ENCODE measurements at places on chromosomes 6 and 20.

- DNase-seq: peak; percentile 22
Observed at GRCh38 chr20:41432746-41433145, 66.1 kb upstream of the EMILIN3 start.

GRCh38 chr6:3297006-3297405 is 38.3 kb downstream of the PSMG4 start:
- no peak for DNase-seq

DNA sequence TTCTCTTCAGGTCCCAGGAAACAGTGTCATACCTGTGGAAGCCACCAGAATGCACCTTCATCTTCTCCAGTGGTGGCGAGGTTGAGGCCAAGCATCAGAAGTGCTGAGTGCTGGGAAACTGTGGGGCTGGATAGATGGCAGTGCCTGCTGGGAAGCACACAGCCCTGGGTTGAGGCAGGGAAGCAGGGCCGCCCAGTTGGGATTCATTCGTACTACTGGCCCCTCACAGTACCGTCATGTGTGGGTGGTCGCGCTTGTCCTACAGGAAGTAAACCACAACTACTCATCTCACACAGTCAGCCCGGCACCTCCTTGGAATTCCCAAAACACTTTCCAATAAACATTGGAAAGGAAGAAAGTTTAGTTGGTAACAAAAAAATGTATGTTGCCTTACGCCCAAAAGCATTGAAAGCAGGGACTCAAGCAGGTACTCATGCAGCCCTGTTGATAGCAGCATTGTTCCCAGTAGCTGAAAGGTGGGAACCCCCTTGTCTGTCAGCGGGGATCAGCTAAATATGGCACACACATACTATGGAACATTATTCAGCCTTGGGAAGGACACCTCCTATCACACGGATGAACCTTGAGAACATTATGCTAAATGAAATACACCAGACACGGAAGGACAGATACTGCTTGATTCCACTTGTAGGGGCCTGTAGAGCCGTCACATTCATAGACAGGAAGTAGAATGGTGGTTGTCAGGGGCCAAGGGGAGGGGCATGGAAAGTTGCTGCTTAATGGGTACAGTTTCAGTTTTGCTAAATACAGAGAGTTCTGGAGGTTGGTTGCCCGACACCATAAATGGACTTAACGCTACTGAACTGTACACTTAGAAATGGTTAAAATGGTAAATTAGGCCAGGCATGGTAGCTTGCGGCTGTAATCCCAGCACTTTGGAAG is 162.7 kb downstream of the MTHFD1L start:
- DNase-seq: peak; percentile 39

GRCh38 chr20:25279403-25279802 is 31.5 kb downstream of the PYGB start:
- no peak for DNase-seq

DNA sequence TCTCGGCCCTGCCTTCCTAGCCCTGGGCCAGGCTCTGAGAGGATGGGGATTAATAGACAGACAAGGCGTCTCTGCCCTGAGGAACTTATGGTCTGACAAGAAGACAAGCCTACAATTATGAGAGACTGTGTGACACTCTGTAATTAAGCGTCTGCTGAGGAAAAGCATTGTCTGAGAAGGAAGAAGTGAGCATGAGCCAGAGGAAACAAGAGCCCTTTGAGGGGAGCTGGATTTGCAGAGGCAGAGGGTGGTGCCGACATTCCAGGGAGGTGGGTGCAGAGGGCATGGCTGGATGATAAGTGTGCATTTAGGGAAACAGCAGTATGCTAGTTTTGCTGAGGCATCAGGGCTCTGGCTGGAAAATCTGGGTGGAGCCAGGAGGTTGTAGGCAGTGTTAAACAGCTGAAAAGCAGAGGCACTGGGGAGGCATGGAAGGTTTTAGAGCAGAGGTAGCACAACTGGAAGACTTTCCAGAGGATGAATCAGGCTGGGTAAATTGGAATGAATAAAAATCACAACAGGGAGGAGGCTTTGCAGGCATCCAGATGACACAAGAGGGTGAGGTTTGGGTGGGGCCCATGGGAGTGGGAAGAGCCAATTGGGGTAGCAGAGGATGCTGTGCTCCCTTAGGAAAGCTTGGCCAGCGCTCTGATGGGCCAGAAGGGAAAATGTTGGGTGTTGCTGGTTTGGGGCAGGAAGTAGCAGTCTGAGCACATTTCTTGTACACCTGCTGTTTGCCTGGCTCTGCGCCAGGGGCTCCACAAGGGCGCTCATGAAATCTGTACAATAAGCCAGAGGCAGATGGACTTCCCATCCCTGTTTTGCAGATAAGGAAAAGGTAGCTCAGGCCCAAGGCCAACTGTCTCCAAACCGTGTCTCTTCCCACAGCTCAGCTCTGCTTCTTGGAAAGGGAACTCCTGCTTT is 74.0 kb upstream of the MYL9 start:
- peak; percentile 40 for DNase-seq

- DNase-seq: no peak
Observed at GRCh38 chr6:9057937-9058336, 622.6 kb upstream of the SLC35B3 start.

DNA sequence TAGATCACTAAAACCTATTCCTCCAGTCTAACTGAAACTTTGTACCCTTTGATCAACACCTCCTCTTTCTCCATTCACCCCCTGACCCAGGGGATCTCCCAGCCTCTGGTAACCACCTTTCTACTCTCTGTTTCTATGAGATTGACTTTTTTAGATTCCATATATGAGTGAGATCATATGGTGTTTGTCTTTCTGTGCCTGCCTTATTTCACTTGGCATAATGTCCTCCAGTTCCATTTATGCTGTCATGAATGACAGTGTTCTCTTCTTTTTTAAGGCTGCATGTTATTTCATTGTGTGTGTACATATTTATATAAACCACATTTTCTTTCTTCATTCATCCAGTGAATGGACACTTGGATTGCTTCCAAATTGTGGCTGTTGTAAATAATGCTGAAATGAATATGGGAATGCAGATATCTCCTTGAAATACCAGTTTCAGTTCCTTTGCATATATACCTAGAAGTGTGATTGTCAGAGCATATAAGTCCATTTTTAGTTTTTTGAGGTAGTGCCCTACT is 57.7 kb downstream of the DHX35 start:
- DNase-seq: peak; percentile 80

DNA sequence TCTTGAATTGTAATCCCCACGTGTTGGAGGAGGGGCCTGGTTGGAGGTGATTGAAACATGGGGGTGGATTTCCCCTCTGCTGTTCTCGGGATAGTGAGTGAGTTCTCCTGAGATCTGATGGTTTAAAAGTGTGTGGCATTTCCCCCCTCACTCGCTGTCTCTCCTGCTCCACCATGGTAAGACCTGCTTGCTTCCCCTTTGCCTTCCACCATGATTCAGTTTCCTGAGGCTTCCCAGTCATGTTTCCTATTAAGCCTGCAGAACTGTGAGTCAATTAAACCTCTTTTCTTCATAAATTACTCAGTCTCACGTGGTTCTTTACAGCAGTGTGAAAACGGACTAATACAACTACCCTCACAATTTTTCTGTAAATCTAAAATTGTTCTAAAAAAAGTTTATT is 26.8 kb upstream of the FAM184A start:
- no peak for DNase-seq

DNA sequence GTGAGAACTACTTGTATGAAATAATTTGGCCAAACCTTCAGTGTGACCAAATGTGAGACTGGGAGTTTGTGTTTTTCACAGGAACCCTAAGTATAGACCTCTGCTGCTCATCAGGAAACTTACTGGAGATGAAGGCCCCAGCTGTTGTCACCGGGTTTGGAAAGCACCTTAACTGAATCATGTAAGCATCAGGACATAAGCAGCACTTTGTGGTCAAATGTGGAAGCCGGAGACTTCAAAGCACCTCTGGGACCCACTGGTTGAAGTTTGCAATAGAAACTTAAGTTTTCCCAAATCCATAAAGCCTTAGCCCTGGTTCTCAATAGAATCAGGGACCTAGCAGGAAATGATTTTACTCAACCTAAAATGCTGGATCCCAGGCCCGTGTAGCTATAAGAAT is 14.3 kb downstream of the TTPAL start:
- DNase-seq: peak; percentile 23

- DNase-seq: no peak
Observed at GRCh38 chr20:8115436-8115835, 16.6 kb upstream of the PLCB1 start.

- DNase-seq: no peak
Observed at GRCh38 chr6:138250053-138250452, 31.8 kb upstream of the PBOV1 start.

DNA sequence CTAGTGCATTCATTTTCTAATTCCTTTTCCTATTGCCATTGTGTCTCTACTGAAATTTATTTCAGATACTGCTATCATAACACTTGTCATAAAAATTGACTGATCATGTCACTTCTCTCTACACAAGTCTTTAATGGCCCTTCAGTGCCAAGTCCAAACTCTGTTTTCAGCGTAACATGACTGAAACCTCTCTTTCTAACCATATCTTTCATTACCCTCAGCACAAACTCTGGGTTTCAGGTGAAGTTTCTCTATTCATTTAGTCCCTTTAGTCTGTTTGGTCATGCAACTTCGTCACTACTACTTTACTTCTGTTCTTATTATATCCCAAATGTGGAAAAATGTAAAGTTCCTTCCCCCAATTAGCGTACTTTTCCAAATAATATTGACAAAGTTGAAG is 234.9 kb downstream of the OGFRL1 start:
- no peak for DNase-seq

- DNase-seq: no peak
Observed at GRCh38 chr6:90123831-90124230, 172.8 kb downstream of the BACH2 start.

- no peak for DNase-seq
Observed at GRCh38 chr20:3798908-3799248, 2.8 kb downstream of the CDC25B start.

- peak; percentile 25 for DNase-seq
Observed at GRCh38 chr6:2998998-2999617, 586 bp upstream of the NQO2 start.

- DNase-seq: peak; percentile 19
Observed at GRCh38 chr6:169188475-169188874, 65.2 kb downstream of the THBS2 start.

- DNase-seq: no peak
Observed at GRCh38 chr20:12074111-12074655, 156.5 kb downstream of the BTBD3 start.

GRCh38 chr6:163490826-163491577 is 76.5 kb downstream of the QKI start:
- DNase-seq: no peak

GRCh38 chr6:34839666-34840352 is 47.9 kb downstream of the BLTP3A start:
- DNase-seq: no peak

Measured in activated CD4-positive, alpha-beta T cell treated with anti-CD3 and anti-CD28 coated beads, Interleukin-2, amount 50 U/mL, for 16 hours (primary cell).